ENCODE measurements at places on chromosomes 7 and 10. TPM values are rescaled to one million over a fixed set of nuclear protein-coding genes. Genes with fewer than 3 reads are reported as not detected.

DNA sequence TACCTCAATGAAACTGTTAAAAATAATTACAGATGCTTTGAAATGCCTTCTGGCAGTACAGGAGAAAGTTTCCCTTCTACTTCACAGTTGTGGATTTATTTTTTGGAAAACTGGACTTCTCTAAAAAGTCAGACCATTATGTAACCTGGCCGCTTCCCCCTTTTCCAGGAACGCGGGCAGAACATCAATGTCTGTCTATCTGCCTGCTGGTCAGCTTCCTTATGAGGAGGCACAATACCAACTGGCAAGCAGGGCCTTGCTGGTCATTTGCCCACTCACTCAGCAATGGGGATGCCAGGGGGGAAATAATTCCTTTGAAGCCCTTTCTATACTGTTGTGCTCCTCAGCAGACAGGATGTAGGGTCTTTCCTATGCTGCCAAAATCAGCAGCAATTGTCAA, 22.5 kb upstream of the ADRB1 start:
- no peak for DNase-seq

NEUROG3 gene
- total RNA-seq: 2.3 TPM

DNA sequence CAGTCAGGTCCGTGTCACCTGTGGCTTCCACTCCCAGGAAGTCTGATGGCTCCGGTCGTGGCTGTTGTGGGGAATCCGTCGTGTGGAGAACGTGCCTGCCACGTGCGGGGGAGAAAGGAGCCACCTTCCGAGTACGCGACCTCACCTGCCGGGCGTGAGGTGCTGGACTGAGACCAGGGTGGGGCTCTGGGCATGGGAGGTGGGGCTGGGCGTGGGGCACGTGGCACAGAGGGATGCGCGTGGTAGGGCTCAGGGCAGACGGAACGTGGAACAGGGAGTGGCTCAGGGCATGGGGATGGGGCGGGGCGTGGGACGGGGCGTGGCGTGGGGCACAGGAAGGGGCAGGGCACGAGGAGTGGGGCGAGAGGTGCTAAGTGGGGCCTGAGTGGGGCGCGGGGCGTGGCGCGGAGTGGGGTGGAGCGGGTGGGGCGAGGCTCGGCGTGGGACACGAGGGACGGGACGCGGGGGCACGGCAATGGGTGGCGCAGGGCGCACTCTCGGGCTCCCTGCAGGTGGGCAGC, 64.8 kb downstream of the C10orf143 start:
- no peak for DNase-seq

GRCh38 chr7:75613351-75613750, 121.2 kb downstream of the SPDYE5 start:
- DNase-seq: no peak

ZNF138 gene
- total RNA-seq: 9.4 TPM

All from activated CD8-positive, alpha-beta T cell treated with anti-CD3 and anti-CD28 coated beads for 36 hours (primary cell).